ENCODE measurements at places on chromosomes 12 and 14.

DNA sequence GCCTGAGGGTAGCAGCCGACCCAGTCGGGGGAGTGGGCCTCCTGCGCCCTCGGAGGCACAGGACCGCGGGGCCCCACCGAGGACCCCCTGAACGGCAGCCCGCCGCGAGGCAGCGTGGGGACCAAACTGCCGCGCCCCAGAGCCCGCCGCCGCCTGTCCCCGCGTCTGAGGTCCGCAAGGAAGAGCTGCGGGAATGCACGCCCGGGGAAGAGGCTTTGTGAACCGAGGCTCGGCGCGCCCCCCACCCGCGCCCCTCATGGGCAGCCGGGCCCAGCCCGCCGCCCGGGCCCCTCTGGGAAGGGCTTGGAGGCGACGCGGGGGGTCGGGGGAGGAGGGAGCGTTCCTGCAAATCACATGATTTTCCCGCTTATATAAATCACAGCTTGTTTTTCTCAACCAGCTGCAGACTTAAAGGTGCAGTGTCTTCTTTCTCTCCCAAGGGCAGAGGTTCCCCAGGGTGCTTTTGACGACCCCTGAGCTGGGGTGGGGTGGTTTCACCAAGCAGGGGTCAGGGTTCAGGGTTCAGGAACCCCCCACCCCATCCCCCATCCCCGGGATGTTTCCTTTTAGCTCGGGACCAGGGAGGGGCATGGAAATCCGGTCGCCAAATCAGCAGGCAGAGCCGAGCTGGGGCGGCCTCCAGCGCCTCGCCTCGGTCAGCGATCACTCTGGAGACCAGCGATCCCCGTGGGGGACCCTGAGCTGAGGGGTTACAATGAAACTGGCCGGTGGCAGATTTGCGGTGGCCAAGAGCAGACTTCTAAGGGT is 44.7 kb upstream of the ATP23 start:
- peak; percentile 59 for DNase-seq

DNA sequence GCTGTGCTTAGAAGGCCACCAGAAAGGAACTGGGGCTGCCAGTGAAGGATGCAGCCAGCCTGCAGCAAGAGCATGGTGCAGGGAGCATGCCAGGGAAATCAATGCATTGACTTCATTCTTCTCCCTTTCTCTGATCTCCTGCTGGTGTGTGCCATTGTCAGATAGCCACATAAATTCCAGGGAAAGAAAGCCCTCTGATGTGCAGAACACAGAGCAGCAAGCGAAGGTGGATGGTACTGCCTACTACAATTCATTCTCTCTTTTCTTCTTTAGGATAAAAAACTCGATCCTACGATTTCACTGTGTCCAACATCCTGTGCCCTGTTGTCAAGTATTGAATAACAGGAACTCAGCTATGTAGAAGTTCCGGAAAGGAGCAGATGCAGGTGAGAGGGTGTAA is 446.7 kb upstream of the TMEM132C start:
- DNase-seq = no peak

GRCh38 chr12:27652174-27652763 is 44.0 kb upstream of the REP15 start:
- peak; percentile 67 for DNase-seq

GRCh38 chr14:101241807-101242278 is 319.5 kb upstream of the DIO3 start:
- DNase-seq = no peak

DNA sequence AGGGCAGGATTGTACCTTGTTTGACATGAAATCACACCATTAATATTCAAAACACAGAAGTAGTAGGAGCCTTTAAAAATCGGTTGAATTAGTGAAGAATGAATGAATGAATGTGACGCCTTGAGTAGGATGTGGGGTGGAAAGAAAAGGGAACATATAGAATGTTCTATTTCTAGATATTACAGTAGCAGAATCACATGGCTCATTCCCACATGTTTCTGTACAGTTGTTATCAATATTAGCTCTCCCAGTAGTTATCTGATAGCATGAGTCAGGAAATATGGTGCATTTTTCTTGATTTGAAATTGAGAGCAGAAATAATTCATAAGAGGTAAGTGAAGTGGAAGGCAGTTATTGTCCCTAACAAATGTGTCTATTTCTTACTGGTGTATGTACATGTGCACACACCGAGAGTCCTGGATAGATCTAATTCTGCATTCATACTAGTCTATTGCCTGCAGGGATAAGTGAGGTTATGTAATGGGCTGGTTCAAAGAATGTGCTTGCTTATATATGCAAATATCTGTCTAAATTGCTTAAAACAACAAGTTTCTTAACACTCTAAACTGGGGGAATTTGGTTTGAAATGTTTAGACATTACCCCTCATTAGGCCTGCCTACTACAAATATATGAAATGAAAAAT is 245.4 kb downstream of the EFCAB11 start:
- no peak for DNase-seq

DNA sequence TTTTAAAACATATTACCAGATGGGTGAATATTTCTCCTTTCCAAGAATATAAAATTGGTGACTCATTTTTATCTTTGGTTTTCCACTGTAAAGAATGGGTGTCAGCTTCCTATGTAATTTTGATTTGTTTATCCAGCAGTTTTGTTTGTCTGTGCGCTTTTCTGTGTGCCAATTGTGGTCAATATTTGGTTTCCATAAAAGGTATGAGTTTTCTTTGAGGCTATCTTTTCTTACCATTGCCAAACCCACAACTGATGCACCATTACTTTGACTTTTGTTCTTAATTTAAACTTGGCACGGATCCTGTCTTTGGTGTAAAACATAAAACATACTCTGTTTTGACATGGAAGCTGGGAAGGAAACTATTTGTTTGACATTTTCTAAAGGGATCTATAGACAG is 78.8 kb upstream of the NAV3 start:
- DNase-seq = peak; percentile 10

- DNase-seq = no peak
These were observed 18.1 kb downstream of the GPATCH2L start for GRCh38 chr14:76169776-76170175.

- DNase-seq = no peak
These were observed 306.1 kb downstream of the FUT8 start for GRCh38 chr14:65718629-65719028.

DNA sequence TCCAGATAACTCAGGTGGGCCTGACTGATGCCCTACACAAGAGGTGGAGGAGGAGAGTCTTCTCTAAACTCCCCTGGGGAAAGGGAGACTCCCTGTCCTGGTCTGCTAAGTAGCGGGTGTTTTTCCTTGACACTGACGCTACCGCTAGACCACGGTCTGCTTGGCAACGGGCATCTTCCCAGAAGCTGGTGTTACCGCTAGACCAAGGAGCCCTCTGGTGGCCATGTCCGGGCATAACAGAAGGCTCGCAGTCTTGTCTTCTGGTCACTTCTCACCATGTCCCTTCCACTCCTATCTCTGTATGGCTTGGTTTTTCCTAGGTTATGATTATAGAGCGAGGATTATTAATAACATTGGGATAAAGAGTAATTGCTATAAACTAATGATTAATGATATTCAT is 965.5 kb downstream of the TMEM121 start:
- no peak for DNase-seq

- DNase-seq = peak; percentile 71
These were observed 30.0 kb downstream of the SCARB1 start for GRCh38 chr12:124833693-124834122.

DNA sequence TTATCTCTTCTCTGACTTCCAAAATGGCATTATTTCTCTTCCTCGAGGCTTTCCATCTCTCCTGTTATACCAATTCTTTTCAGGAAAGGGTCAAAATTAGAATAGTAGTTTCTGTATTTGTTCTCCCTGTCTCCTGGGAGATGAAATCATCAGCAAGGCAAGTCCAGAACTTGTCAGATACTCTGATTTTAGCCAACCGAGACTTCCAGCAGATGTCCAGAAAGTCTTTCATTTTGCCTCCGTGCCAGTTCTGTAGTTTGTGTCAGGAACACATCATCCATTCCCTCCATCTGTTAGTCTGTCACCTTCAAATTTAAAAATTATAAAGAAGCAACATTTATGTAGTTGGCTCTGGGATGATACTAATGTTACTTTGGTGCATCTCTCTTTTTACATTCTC is 275.7 kb downstream of the CCDC59 start:
- no peak for DNase-seq

GRCh38 chr12:112183141-112184021 is 58.0 kb downstream of the TRAFD1 start:
- no peak for DNase-seq

- DNase-seq = no peak
These were observed 52.4 kb downstream of the BCL2L14 start for GRCh38 chr12:12123036-12123604.

DNA sequence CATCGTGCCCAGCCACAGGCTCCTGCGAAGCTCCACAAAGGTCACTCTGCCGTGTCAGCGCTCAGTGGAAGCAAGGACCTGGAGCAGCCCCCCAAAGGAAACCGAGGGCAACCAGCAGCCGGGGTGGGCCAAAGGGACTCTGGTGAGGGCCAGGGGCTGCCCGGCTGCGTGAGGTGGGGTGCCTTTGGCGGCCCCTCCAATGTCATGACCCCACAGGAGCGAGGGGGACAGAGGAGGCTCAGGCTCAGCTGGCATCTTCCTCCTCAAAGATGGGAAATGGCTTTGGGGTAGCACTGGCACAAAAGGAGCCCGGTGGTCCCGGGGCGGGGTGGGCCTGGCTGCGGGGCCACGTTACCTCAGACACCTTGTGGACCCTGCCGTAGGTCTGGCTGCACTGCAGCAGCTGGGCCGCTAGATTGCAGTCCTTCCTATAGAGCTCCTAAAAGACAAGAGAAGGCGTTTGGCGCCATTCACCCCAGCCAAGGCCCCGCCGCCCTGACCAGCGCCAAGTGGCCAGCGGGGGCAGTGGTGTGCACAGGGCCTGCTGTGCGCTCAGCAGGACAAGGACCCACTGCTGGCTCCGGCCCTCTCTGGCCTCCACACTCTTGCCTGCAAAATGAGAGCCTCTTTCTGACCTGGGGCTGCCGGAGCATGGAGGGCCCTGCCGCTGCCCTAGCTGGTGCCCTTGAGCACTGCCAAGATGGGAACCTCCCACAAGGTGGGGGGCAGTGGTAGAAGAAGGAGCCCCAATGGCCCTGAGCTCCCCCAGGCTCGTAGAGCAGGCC is 46.9 kb downstream of the BEGAIN start:
- no peak for DNase-seq

- no peak for DNase-seq
These were observed 120.7 kb upstream of the PWP1 start for GRCh38 chr12:107564946-107565345.

DNA sequence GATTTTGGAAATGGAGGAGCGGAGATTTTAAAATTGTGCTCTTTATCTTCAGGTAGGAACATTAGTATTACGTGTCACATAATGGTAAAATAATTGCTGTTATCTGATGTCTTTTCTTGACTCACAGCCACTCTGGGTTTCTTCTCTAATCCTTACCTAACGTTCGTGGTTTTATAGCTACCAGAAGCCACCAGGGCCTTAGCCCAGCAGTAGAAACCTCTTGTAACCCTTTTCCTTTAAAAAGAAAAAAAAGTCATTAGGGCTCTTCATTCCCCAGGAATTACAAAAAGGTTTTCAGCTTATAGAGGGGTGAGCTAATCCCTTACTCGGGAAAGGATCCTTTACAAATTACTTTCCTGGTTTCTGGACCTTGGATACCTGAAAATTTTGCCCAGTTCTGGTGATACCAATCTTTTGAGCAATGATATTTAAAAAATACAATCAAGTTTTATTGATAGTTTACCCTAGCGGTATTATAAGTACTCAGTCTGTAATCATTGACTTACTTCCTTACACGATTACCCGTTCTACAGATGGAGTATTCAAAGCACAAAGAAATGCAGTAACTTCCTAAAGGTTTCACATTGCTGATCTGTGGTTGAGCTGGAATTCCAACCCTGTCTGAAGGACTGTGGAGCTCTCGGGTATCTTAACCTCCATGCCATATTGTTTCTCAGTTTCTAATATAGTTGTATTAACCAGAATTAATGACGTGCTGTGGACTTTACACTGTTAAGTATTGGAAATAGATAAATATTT is 1.6 kb downstream of the GABARAPL1 start:
- DNase-seq = peak; percentile 52

GRCh38 chr12:52600941-52601481 is at the start of gene KRT72:
TSS of gene KRT72 (minus strand) at chr12:52601463. CDS start at chr12:52601452, 11 bp downstream.
- no peak for DNase-seq

DNA sequence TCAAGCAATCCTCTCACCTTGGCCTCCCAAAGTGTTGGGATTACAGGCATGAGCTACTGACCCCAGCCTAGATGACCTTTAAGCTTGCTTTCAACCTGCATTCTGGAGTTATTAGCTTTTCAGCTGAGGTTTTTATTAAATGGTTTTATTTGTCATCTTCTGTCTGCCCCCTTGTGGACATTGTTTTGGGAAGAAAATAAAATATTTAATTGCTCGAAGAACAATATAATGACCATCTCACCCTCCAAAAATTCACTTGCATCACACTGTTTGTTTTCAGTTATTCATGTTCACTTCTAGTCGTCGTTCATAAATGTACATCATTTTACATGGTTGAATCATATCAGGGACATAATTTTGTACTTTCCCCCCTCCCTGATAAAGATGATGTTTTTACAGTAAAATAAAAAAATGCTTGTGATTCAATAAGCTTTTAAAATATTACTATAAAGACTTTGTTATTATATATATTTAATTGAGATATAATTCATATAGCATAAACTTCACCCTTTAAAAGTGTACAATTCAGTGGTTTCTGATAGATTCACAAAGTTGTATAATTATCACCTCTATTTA is 10.1 kb upstream of the SPATS2 start:
- DNase-seq = no peak

GRCh38 chr12:73136386-73136785 is 864.2 kb downstream of the TRHDE start:
- no peak for DNase-seq

DNA sequence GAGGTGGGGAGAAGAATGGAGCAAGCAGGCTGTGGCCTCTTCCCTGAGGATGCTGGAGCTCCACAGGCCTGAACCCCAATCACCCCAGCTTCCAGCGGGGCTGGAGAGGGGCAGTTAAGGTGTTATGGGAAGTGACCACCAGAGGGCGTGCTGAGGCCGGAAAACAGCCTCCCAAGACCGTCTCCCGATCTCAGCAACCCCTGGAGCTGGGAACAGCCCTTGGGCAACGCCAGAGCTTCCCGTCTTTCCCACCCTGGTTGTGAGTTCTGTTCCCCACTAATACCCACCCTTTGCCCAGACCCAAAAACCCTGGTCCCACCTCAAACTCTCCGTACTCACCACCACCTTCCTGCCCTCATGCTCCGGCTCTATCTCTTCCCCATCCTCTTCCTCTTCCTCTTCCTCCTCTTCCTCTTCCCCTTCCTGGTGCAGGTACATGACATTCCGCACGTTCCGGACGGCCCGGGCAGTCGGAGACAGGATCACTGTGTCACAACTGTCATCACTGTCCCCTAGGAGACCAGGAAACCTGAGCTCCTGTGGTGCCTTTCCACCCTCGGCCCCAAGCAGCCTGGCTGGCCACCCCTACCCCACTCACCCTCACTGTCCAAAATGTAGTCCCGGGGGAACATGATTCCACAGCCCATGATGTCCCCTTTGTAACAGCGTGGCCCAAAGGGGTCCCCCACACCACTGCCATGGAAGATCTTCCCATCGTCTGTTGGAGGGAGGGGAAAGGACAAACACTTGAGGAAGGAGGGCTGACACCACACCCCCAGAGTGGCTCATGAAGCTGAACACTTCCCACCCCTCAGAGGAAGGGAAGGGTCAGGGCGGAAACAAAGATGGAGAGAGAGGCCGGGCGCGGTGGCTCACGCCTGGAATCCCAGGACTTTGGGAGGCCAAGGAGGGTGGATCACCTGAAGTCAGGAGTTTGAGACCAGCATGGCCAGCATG is 12.9 kb downstream of the SPRYD3 start:
- DNase-seq = no peak

GRCh38 chr14:41476526-41476925 is 130.2 kb upstream of the LRFN5 start:
- DNase-seq = no peak

- peak; percentile 75 for DNase-seq
These were observed 47.1 kb upstream of the GZMB start for GRCh38 chr14:24681056-24681455.

Data from foreskin melanocyte (primary cell).